ENCODE measurements at places on chromosomes 16 and 17.

DNA sequence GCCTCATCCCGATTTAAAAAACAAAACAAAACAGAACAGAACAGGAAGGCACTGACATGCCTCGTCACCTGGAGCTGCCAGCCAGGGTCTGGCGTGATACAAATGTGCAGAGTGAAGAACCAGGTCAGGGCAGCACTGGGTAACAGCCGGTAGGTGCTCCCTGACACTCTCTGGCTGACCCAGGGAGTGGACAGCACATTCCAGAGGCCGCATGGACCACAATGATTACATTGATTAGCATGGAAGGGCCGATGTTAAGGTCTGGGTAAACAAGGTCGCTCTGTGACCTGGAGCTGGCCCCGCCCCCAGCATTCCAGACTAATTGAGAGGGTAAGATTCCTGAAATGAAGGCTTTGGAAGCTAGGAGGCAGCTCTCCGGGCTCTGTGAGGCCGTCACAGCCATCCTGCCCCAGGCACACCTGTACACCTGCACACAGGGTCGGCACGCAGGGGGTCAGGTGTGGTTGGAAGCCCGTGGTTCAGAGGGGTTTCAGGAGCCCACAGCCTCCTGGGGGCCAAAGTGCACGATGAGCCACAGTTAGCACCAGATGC lies 21.4 kb downstream of the PIEZO1 start:
- H3K4me3 ChIP-seq: no peak overlapping the region
- H3K27me3 ChIP-seq: no peaks in the 10 kb centered on the region
- DNase-seq: no peak
- H3K27ac ChIP-seq: no peak overlapping the region
- H3K4me1 ChIP-seq: peaks cover 31% of the 10 kb centered on the region

GRCh38 chr17:29085223-29085622 lies 42.3 kb downstream of the PIPOX start:
- no peaks in the 10 kb centered on the region for H3K27me3 ChIP-seq
- H3K27ac ChIP-seq: no peak overlapping the region
- H3K4me3 ChIP-seq: no peak overlapping the region
- no peak for DNase-seq

DNA sequence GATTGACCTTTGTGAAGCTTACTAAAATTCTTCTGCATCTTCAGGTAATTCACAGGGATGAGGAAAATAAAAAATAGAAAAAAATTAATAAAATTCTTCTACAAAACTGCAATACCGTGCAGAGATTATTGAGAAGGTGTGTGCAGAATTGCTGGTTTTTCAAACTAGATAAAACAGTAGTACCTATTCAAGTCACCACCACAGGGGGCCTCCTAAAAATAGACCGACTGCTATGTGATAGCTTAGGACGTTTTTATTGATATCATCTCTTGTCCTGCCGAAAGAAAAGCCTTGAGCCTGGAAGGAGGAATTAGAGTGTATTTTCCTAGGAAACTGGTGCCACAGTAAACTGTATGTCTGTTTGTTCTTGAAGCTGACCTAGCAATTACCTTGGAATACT lies 325.9 kb downstream of the ZFHX3 start:
- H3K27me3 ChIP-seq: no peaks in the 10 kb centered on the region
- H3K36me3 ChIP-seq: no peaks in the 10 kb centered on the region

GRCh38 chr16:80437707-80438106 lies 103.1 kb upstream of the DYNLRB2 start:
- no peaks in the 10 kb centered on the region for H3K4me1 ChIP-seq
- no peaks in the 10 kb centered on the region for H3K36me3 ChIP-seq
- DNase-seq: no peak
- H3K27me3 ChIP-seq: no peaks in the 10 kb centered on the region
- no peak overlapping the region for H3K4me3 ChIP-seq
- no peak overlapping the region for H3K27ac ChIP-seq

- DNase-seq: no peak
- H3K4me1 ChIP-seq: peaks cover 32% of the 10 kb centered on the region
- peak overlapping the region; percentile 25 for H3K4me3 ChIP-seq
- no peak overlapping the region for H3K27ac ChIP-seq
- H3K27me3 ChIP-seq: no peaks in the 10 kb centered on the region
Observed at GRCh38 chr17:82446649-82447048, 3.9 kb downstream of the CYBC1 start.

DNA sequence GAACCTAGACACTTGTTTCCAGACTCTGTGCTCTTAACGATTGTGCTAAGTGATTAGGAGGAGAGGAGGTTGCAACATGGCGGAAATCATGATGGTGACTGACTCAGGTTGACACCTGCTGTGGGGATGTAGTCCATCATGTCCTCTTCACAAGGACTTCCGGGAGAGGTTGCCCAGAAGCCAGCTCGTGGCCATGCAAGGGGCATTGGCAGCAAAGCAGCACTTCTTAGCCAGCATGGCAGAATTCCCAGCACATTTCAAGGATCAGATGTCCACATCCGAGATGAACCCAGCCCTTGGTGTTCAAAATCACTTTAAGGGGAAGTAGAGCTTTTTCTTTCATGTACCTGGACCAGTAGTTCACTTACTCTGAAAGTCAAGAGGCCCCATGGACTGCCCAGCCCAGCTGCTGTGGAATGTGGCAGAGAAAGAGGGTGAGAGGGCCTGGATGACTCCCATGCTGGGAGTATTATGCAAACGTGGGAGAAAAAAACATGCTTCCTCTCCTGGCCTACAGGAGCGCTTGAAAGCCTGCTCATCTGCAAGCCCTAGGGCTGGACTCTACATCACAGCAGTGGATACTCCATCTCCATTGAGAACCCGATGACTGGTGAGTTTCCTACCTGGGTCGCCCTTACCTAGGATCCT lies 65.5 kb downstream of the IRX6 start:
- no peak for DNase-seq
- H3K36me3 ChIP-seq: no peaks in the 10 kb centered on the region
- H3K4me3 ChIP-seq: no peak overlapping the region
- H3K27me3 ChIP-seq: no peaks in the 10 kb centered on the region
- H3K4me1 ChIP-seq: no peaks in the 10 kb centered on the region
- H3K27ac ChIP-seq: no peak overlapping the region

DNA sequence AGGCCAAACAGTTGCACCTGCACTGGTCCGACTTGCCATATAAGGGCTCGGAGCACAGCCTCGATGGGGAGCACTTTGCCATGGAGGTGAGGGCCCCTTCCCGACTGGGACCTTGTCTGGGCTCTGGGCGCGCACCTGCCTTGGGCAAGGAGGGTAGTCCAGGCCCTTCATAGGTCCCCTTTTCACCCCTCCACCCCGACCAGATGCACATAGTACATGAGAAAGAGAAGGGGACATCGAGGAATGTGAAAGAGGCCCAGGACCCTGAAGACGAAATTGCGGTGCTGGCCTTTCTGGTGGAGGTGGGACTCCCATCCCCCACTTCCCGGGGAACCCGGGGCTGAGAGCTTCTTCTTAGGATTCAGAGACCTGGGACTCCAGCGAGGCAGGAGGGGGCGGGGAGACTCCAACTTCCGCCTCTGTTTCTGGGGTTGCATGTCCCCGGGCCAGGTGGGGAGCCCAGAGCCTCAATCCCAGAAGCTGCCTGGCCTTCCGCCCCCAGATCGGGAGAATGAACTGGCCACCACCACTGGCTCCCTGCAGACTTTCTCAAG lies 7.8 kb downstream of the CA4 start:
- H3K4me3 ChIP-seq: no peak overlapping the region
- H3K27ac ChIP-seq: no peak overlapping the region
- peaks cover 29% of the 10 kb centered on the region for H3K27me3 ChIP-seq
- H3K4me1 ChIP-seq: peaks cover 10% of the 10 kb centered on the region
- DNase-seq: no peak
- H3K36me3 ChIP-seq: no peaks in the 10 kb centered on the region

- no peaks in the 10 kb centered on the region for H3K36me3 ChIP-seq
- H3K27me3 ChIP-seq: no peaks in the 10 kb centered on the region
- no peaks in the 10 kb centered on the region for H3K4me1 ChIP-seq
- DNase-seq: no peak
- no peak overlapping the region for H3K27ac ChIP-seq
- no peak overlapping the region for H3K4me3 ChIP-seq
Observed at GRCh38 chr17:13864521-13864920, 204.8 kb upstream of the COX10 start.

DNA sequence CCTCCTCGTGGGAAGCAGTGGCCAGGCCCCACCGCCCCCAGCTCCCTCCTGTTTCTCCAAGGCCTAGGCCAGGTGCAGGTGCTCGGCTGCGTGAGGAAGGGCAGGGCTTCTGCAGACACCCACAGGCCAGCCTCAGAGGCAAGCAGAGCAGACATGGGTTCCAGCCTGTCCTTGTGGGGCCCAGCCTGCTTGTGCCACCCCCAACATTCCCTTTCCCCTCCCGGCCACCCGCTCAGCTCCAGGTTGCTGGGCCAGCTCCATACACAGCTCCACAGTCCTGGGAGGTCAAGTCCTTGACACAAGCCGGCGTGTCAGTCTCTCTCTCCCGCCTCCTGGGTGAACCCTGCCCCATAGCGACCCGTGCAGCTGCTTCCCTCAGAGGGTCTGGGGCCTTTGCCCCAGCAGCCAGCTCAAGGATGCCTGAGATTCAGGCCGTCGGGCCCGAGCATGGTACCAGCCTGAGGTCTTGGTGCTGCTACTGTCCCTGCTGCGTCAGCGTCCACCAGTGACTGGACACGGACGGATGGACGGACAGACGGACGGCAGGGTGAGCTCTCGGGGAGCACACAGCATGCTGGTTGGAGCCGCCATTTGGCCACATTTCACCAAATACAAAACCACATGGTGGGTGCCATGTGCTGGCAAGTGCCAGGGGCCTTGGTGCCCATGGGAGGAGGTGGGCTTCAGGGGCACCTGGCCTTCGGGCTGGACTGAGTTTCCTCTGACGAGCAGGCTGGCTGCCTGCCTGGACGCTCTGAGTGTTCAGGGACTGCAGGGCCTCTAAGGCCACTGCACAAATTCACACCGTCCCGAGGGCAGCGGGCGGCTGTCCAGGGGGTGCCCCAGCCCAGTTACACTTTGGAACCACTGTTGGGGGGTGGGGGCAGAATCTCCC lies 8.0 kb downstream of the SECTM1 start:
- no peak for DNase-seq
- H3K4me3 ChIP-seq: no peak overlapping the region
- H3K4me1 ChIP-seq: peaks cover 24% of the 10 kb centered on the region
- no peak overlapping the region for H3K27ac ChIP-seq
- no peaks in the 10 kb centered on the region for H3K27me3 ChIP-seq

- no peak for DNase-seq
- H3K27me3 ChIP-seq: no peaks in the 10 kb centered on the region
- H3K4me3 ChIP-seq: no peak overlapping the region
- H3K36me3 ChIP-seq: no peaks in the 10 kb centered on the region
- no peaks in the 10 kb centered on the region for H3K4me1 ChIP-seq
Observed at GRCh38 chr17:78933959-78934568, 8.9 kb upstream of the TIMP2 start.

DNA sequence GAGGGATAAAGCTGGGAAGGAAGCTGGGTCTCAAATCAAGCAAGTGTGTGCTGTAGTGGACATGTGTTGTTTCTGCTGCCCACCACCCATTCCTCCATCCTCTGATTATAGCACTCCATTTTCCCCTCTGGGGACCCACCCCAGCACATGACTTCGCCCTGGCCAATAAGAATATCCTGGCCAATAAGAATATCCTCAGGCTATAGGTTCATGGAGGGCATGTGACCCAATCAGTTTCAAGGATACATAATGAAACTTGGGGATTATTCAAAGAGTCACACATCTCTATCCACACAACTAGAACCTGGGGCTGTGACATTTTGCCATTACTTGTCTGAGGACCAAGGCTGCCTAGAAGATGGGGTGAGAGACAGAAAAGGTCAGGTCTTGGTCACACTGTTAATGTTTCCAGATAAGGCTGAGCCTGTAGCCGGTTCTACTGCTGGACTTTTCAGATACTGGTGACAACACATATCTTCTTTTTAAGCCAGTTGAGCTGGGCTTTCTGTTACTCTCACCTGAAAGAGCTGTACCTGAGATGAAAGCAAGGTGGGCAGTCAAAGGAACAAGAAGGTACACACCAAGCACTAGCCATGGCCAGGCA lies 33.7 kb downstream of the MYO18A start:
- H3K4me3 ChIP-seq: peak overlapping the region; percentile 19
- peak overlapping the region; percentile 55 for H3K27ac ChIP-seq
- no peaks in the 10 kb centered on the region for H3K27me3 ChIP-seq
- H3K4me1 ChIP-seq: peaks cover 69% of the 10 kb centered on the region
- DNase-seq: no peak

DNA sequence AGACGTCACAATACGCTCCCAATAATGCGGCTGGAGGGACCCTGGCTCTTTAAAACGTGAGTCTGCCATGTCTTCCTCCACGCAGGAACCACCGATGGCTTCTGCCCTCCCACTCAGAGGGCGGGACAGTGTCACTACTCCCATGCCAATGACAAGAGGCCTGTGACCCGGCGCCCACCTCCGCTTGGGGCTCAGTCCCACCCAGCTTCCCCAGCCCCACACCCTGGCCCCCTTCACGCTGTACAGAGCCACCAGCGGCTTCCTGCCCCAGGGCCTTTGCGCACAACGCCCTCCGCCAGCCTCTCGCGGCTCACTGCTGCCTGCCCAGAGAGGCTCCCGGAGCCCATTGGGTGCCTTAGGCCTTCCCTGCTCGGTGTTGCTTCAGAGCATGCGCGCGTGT lies 29.5 kb upstream of the ZNF469 start:
- no peak for DNase-seq
- no peaks in the 10 kb centered on the region for H3K36me3 ChIP-seq
- H3K27me3 ChIP-seq: no peaks in the 10 kb centered on the region
- no peaks in the 10 kb centered on the region for H3K4me1 ChIP-seq
- no peak overlapping the region for H3K4me3 ChIP-seq
- no peak overlapping the region for H3K27ac ChIP-seq

GRCh38 chr17:42251115-42251514 lies 25.1 kb downstream of the STAT5B start:
- peak overlapping the region; percentile 96 for H3K4me3 ChIP-seq
- peaks cover 95% of the 10 kb centered on the region for H3K4me1 ChIP-seq
- peak overlapping the region; percentile 99 for H3K27ac ChIP-seq
- DNase-seq: no peak
- H3K27me3 ChIP-seq: no peaks in the 10 kb centered on the region

- H3K4me1 ChIP-seq: peaks cover 4% of the 10 kb centered on the region
- no peaks in the 10 kb centered on the region for H3K27me3 ChIP-seq
- no peak overlapping the region for H3K27ac ChIP-seq
- peaks cover 1% of the 10 kb centered on the region for H3K36me3 ChIP-seq
- H3K4me3 ChIP-seq: no peak overlapping the region
Observed at GRCh38 chr16:66900721-66901441, 17.8 kb downstream of the CDH16 start.

DNA sequence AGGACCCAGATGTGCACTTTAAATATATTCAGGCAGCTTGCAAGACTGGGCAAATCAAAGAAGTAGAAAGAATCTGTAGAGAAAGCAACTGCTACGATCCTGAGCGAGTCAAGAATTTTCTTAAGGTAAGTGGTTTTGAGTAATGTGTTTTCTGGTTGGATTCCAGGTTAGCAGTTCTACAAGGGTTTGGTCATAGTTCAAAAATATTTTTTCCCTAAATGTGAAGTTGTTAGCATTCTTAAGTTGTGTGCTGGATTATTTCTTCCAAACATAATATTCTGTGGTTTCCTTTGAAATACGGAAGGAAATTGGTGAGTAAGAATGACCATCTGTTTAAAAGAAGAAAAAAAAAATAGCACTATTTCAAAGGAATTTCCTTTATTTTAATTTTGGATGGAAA lies 38.4 kb downstream of the PTRH2 start:
- peaks cover 25% of the 10 kb centered on the region for H3K4me1 ChIP-seq
- H3K27ac ChIP-seq: peak overlapping the region; percentile 83
- H3K4me3 ChIP-seq: peak overlapping the region; percentile 53
- no peaks in the 10 kb centered on the region for H3K27me3 ChIP-seq
- no peak for DNase-seq

Data from activated T-cell treated with anti-CD3 and anti-CD28 coated beads, Interleukin-2, amount 50 U/mL, for 72 hours (primary cell).